ENCODE measurements at places on chromosomes 13 and 19. TPM values are rescaled to one million over a fixed set of nuclear protein-coding genes. Genes with fewer than 3 reads are reported as not detected.

DNA sequence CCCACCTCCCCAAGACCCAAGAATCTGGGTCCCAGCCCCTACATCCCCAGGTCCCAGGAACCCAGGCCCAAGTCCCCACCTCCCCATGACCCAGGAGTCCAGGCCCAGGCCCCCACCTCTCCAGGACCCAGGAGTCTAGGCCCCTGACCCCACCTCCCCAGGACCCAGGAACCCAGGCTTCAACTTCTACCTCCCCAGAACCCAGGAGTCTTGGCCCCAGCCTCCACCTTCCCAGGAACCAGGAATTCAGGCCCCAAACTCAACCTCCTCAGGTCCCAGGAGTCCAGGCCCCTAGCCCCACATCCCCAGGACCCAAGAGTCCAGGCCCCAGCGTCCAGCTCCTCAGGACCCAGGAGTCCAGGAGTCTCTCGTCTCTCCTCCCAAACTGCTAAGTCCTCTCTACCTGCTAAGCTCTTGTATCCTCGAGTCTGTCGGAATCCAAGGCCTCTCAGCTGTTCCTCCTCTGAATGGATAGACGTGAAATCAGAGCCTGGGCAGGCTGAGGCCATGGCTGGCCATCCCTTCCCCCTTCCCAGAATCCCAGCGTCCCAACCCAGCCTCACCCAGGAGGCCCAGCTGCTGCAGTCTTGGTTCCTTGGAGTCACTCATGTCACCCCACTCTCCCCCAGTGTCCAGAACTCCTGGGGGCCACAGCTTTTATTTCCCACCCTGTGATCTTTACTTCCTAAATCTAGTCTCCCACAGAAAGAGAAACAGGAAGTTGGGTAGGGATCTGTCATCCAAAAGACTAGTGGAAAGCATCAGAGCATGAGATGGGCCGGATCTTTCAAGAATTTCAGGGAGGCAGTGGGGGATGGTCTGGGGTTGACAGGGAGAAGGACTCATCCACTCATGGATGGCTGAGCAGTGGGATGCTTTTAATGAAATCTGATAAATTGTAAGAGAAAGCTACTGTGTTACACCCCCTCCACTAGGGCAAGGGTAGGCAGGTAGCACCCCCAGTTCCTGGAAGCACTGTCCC is at the start of gene CD209:
CD209 (minus strand) TSS at position 632 of the 982 bp plus-strand sequence; CDS start at position 609, 23 bp downstream.
- no peaks in the 10 kb centered on the region for H3K4me1 ChIP-seq
- no peak within 1 kb of the TSS for H3K27ac ChIP-seq

DNA sequence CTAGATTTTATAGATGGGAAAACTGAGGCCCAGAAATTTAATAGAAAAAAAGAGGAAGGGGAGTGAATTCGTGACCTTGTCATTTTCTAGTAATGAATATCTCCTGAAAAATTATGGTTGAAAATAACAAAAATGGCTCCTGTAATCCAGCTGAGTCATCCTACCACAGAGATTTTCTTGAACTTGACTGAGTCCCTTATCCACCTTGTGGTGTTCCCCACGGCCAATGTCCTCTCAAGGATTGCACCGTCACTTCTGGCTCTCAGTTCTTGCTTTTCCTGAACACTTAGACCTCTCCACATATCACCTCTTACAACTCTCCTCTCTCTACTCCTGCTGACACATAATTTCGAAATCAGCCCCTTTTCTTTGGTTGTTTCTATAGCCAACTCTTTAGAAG is 1.2 kb upstream of the KATNAL1 start:
- H3K27me3 ChIP-seq: no peaks in the 10 kb centered on the region
- no peak for DNase-seq
- no peaks in the 10 kb centered on the region for H3K36me3 ChIP-seq

- H3K27ac ChIP-seq: no peak overlapping the region
- H3K4me3 ChIP-seq: no peak overlapping the region
- no peaks in the 10 kb centered on the region for H3K4me1 ChIP-seq
- no peaks in the 10 kb centered on the region for H3K27me3 ChIP-seq
- no peaks in the 10 kb centered on the region for H3K36me3 ChIP-seq
Measured at GRCh38 chr13:37495046-37495445, 103.5 kb downstream of the POSTN start.

DNA sequence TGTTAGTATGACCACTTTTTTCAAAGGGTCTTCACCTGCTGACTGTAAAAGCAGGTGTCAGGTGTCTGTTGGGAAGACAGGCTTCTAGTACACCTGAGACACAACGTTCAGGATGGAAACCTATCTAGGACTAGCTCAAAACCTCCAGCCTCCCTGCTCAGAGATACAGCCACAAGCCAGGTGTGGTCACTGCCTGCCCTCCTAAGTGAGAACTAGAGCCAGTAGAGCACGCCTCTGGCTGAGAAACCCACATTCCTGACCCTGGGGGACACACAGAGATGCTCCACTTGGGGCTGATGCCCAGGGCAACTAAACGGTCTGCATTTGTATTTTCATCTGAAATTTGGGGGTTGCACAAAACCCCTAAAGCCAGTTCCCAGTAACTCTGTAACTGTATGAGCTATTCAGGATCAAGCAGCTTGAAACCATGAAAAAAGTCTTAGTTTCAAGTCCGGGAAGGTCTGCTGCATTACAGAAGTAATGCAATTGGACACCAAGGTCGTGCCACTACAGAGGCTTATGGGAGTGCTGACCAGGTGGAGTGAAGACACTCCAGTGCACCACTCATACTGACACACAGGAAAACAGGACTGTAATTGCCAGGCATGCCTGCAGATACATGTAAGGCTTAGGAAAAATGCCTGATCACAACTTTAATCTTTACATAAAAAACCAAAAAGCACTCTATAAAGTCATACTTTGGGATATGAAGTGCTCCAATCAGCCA is 27.8 kb downstream of the ANKRD10 start:
- no peaks in the 10 kb centered on the region for H3K36me3 ChIP-seq

DNA sequence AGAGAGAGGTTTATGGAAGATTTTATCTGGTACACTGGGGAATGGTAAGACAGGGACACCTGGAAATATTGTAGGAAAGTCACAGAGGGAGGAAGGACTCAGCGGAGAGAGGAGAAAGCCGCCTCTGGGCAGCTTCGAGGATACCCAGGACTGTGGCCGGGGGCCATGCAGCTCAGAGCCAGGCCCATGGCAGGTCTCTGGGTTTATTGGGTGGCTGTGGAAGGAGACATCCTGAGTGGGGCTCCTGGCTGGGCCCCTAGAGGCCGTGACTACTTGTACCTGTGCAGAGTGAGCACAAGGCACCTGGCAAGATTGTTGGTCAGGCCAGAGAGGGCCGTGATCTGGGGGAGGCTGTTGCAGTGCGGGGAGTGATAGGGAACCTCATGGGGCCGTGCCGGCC is 3.4 kb downstream of the DAZAP1 start:
- H3K4me3 ChIP-seq: no peak overlapping the region
- H3K27me3 ChIP-seq: no peaks in the 10 kb centered on the region

DNA sequence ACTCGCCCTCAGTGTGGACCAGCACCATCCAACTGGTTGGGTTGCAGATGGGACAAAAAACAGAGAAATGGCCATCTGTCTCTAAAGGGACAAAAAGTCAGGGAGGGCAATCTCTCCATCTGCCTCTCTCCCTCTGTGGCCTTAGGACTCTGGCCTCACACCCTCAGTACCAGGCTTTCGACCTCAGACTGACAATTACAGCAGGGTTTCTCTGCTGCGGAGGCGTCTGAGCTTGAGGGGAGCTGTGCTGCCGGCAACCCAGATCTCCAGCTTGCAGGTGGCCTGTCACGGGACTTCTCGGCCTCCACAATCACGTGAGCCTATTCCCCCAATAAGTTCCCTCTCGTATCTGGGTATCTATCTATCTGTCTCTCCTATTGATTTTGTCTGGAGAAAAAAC is 27.7 kb downstream of the MLLT1 start:
- H3K27me3 ChIP-seq: no peaks in the 10 kb centered on the region
- H3K36me3 ChIP-seq: no peaks in the 10 kb centered on the region
- H3K4me3 ChIP-seq: no peak overlapping the region
- no peaks in the 10 kb centered on the region for H3K4me1 ChIP-seq
- no peak overlapping the region for H3K27ac ChIP-seq

VAV1 gene
- 10.8 TPM for total RNA-seq

KRTDAP gene
- not detected for total RNA-seq

CGB3 gene
- not detected for total RNA-seq

Measured in transverse colon (tissue), 4 donors.